ENCODE measurements at places on chromosomes 2 and 18.

DNA sequence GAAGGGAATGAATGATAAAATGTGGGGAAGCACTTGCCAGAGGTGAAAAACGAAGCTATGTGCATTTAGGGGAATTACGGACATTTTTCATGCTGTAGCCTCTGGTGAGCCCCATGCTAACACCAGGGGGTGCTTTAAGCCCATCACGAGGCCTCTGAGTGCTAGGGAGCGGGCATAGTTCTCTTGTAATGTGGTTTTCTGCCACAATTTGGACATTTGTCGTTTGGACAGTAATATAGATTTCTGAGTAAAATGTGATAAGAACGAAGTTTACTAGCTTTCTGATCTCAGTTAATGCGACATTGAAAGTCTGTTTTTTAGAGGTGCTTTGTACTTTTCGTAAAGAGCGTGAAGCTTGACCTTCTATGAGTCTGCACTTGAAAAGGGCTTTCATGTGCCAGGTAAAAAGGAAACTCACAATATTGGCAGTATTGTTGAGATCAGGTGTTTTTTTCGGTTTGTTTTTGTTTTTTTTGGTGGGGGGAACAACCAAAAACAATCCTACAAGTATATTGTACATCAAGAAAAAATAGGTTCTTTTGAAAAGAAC lies 50.6 kb downstream of the TRAF3IP1 start:
- no peak for DNase-seq

DNA sequence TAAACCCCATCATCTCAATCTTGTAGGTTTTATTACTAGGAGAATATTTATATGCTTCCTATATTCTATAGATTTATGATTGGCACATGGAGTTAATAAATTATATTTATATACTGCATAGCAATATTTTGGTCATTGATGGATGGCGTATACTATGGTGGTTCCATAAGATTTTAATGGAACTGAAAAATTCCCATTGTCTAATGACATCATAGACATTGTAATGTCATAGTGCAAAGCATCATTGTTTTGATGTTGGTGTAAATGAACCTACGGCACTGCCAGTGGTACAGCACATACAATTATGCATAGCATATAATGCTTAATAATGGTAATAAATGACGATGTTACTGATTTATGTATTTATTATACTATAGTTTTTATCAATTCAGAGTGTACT lies 1135.9 kb downstream of the CNTNAP5 start:
- DNase-seq, result no peak

DNA sequence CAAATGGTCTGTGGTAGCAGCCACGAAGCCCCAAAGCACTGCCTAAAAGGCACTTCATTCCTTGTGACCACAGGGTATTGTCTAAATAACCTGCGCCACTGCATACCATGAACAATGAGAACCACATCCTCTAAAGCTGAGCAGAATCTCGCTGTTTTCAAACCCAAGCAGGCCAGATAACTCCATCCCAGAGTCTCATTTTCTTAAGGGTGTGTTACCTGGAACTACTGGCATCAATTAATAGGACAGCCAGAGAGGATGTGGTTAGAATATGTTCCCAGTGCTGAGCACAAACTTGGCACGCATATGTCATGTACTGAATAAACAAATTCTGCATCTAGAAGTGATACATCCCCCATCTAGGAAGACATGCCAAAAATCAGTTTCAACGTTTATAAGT lies 13.0 kb downstream of the VPS4B start:
- DNase-seq, result no peak

DNA sequence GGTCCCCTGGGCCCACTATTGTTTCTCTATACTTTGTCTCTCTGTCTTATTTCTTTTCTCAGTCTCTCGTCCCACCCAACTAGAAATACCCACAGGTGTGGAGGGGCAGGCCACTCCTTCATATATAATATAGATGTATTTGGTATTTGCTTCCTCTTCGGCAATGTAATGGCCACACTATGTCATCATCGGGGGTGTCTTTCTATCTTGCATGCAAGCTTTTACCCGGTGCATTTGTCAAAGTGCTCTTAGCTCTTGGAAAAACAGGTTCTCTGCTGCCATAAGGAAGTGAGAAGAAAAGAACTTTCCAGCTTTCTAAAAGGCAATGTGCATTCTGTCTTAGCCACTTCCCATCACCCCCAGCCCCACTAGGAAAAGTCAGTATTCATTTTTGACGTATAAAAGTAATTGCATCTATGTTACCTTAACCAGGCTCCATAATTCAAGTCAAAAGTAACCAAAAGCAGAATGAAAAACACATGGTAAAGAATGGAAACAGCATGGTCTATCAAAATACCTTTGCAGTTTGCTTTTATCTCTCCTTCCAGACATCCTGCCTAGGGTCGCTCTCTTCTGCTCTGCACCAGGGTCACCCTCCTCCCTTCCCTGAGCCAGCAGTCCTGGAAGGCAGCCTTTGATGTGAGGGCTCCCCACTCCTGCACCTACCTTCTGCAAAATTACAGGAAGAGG lies 27.2 kb upstream of the FHL2 start:
- no peak for DNase-seq

DNA sequence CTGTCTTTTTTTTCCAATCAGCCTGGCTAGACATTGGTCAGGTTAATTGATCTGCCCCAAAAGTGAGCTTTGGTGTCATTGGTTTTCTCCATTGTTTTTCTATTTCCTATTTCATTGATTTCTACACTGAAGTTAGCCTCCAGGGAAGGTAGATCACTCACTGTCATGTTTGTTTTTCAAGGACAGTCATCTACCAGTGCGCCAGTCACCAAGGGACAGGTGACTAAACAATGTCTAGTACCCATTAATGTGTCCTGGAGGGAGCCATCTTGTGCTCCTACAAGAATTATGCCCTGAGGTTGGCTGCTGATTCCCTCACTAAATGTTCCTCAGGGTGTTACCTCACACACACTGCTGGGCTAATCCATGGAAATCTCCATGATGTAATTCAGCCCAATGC lies 17.6 kb upstream of the USP40 start:
- DNase-seq, result no peak

- DNase-seq, result no peak
Measured at GRCh38 chr2:179974761-179975160, 32.3 kb downstream of the CWC22 start.

- DNase-seq, result peak; percentile 72
Measured at GRCh38 chr2:152694161-152694661, 23.1 kb downstream of the PRPF40A start.

DNA sequence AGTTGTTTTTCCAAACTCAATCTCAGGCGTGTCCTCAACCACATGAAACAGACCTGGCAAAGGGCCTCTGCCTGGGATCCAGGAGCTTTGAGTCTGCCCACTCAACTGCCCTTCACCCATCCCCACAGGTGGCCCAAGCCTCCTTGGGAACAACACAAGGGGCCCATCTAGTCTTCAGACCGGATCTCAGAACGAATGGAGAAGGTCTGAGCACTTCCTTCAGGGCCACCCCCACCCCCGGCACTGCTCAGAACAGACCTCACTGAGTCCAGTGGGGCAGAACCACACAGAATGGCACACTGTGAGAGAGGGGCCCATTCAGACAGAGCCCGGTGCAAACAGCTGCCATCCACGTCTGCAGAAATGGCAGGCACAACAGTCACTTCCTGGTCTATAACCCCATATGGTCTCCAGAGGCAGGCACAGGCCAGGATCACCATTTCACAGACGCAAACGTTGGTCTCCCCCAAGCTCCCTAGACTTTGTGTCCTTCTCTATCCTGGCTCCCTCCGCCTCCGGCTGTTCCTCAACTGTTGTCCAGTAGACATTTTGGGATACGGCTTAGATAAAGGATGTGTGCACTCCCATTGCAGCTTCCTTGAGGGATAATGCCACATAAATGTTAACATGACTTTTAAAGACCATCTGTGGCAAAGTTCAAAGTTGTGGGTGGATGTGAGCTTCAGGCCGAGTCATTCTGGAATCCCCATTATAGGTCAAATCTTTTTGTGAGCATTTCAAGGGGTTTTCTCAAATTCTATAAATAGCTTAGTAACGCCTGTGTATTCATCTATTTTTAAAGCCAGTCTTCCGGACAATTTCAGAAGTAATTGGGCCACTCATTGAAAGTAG lies 149.7 kb downstream of the SMAD7 start:
- no peak for DNase-seq

DNA sequence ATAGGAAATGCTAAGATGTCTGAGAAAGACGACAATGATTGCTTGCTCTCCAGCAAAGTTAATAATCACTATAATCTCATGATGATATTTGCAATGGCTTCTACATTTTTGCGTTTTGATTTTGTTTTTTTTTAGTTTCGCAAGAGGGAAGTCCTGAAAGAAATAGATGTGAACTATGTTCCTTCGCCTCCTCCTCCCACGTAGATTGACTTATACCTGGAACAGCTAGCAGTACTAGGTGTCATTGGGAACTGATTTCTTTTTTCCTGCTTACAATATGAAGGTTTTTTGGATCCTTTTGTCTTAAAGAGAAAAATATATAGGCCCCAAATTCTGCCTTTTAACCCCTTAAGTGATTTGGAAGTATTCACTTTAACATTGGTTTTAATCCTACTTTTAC lies 26.7 kb downstream of the ITPRID2 start:
- DNase-seq, result no peak

DNA sequence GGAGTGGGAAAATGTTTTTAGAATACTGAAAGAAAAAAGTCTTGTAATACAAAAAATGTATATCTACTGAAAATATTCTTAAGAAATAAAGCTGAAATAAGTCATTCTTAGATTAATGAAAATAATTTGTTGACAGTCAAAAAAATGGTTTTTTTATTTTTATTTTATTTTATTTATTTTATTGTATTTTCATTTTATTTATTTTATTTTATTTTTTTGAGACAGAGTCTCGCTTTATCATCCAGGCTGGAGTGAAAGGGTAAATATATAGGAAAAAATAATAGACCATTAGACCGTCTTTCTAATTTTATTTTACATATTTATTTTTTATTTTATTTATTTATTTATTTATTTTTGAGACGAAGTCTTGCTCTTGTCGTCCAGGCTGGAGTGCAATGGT lies 1583.6 kb upstream of the TMEFF2 start:
- DNase-seq, result no peak

DNA sequence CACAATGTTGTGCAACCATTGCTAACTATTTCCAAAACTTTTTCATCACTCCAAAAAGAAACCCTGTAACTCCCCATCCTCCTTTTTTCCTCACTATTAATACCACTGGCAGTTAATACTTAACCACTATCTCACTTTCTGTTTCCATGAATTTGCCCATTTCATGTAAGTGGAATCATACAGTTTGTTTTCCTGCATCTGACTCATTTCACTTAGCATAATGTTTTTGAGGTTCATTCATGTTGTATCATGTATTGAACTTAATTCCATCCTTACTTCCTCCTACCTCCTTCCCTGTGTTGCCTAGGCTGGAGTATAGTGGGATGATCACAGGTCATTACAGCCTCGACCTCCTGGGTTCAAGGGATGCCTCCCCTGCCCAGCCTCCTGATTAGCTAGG lies 68.3 kb downstream of the FAM117B start:
- no peak for DNase-seq

All from HS-27A (cell line).